Thymus (tissue), 14 donors: ENCODE measurements at places on chromosomes 1 and 21. TPM values are rescaled to one million over a fixed set of nuclear protein-coding genes. Genes with fewer than 3 reads are reported as not detected.

GRCh38 chr1:161367684-161368400 is at the start of gene CFAP126:
Gene CFAP126 (minus strand): TSS chr1:161367876. CDS start chr1:161367868, 8 bp downstream.
- H3K27ac ChIP-seq: no peak within 1 kb of the TSS
- H3K36me3 ChIP-seq: peaks cover 22% of the 10 kb centered on the region
- no peaks in the 10 kb centered on the region for H3K4me1 ChIP-seq
- H3K4me3 ChIP-seq: no peak within 1 kb of the TSS

- H3K27me3 ChIP-seq: no peaks in the 10 kb centered on the region
- H3K4me3 ChIP-seq: no peak overlapping the region
- H3K4me1 ChIP-seq: no peaks in the 10 kb centered on the region
- DNase-seq: no peak
These were observed 27.0 kb downstream of the ZZZ3 start for GRCh38 chr1:77655431-77655974.

- H3K4me3 ChIP-seq: no peak overlapping the region
- DNase-seq: no peak
- H3K27me3 ChIP-seq: no peaks in the 10 kb centered on the region
- H3K36me3 ChIP-seq: no peaks in the 10 kb centered on the region
- H3K27ac ChIP-seq: no peak overlapping the region
These were observed 50.4 kb downstream of the SLC16A1 start for GRCh38 chr1:112905395-112906149.

DNA sequence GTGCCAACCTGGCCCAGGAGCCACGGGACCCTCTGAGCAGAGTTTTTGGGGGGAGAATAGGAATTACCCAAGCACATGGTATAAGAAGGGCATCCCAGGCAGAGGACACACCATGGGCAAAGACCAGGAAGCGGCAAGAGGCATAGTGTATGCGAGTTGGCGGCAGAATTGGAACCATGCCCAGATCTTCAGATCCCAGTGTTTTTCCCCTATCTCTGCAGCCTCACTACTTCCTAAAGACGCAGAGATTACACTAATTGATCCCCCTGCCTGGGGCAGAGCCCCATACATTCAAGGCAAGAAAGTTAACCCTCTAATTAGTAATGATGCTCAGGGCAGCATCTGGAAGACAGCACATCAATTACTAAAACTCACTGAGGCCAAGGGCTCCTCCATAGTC is 48.2 kb downstream of the SYT2 start:
- H3K4me3 ChIP-seq: no peak overlapping the region
- H3K27me3 ChIP-seq: no peaks in the 10 kb centered on the region
- H3K27ac ChIP-seq: no peak overlapping the region
- no peaks in the 10 kb centered on the region for H3K4me1 ChIP-seq
- no peaks in the 10 kb centered on the region for H3K36me3 ChIP-seq
- DNase-seq: no peak

GRCh38 chr1:179310291-179310690 is 16.7 kb downstream of the SOAT1 start:
- no peak overlapping the region for H3K4me3 ChIP-seq
- H3K4me1 ChIP-seq: no peaks in the 10 kb centered on the region
- no peaks in the 10 kb centered on the region for H3K27me3 ChIP-seq
- H3K36me3 ChIP-seq: peaks cover 5% of the 10 kb centered on the region

GRCh38 chr1:209150114-209150513 is 433.4 kb upstream of the CAMK1G start:
- H3K27me3 ChIP-seq: no peaks in the 10 kb centered on the region
- no peaks in the 10 kb centered on the region for H3K4me1 ChIP-seq
- peak; percentile 24 for DNase-seq
- no peak overlapping the region for H3K27ac ChIP-seq
- H3K36me3 ChIP-seq: no peaks in the 10 kb centered on the region

Gene SIM2
- total RNA-seq: not detected

Gene OR2G6
- total RNA-seq: not detected

DNA sequence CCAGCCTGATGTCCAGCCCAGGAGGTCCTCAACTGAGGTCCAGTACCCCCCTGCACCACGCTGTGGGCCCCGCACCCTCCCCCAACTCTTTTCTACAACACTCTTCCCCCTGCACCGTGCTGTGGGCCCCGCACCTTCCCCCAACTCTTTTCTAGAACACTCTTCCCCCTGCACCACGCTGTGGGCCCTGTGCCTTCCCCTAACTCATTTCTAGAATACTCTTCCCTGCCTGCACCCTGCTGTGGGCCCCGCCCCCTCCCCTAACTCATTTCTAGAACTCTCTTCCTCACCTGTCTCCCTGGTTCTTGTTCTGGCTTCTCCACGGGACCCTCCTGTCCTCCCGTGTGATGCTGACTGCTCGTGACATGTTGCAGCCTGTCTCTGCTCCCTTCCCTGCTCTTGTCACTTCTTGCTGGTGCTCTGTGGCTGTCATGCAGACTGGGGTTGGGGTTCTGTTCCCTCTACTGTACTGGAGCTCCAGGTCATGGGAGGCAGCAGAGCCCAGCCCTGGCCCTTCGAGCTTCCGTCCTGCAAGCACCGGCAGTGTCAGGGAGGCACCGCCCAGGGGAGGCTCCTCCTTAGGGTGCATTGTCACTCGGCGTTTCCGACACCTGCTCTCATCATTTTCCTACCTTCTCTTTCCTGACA is 160.1 kb upstream of the COL6A1 start:
- no peak overlapping the region for H3K4me3 ChIP-seq
- H3K27me3 ChIP-seq: no peaks in the 10 kb centered on the region
- DNase-seq: no peak
- peaks cover 2% of the 10 kb centered on the region for H3K36me3 ChIP-seq
- H3K4me1 ChIP-seq: peaks cover 4% of the 10 kb centered on the region

Gene ESPN
- total RNA-seq: 1.0 TPM
